Left renal pelvis (tissue), 4 donors: ENCODE measurements at places on chromosomes 11 and 22.
A peak's percentile ranks its signal among the peaks of the same experiment; 100 is the strongest.

- DNase-seq: no peak
Observed at GRCh38 chr11:112694245-112694644, 267.0 kb upstream of the NCAM1 start.

GRCh38 chr11:78977009-78977408, 402.3 kb upstream of the NARS2 start:
- DNase-seq: no peak

DNA sequence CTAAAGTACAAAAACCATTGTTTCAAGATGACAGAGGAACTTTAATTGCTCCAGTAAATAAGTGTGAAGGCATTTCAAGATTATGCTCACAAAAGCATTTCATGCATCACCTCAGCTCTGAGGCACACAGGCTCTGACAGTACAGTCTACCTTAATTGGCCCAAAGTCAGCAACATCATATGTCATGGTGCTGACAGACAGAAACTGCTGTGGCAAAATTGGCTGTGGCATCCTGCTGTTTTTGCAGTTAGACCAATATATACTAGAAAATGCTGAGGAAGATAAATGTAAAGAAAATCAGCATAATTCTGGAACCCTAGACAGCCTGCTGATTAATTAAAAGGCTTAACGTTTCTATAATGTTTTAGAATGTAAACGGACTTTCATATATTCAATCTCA, 34.9 kb upstream of the PPP2R1B start:
- no peak for DNase-seq

GRCh38 chr22:23800297-23801237, 13.8 kb downstream of the SMARCB1 start:
- DNase-seq: no peak

GRCh38 chr11:65883058-65883761, 3.6 kb downstream of the CTSW start:
- DNase-seq: no peak

DNA sequence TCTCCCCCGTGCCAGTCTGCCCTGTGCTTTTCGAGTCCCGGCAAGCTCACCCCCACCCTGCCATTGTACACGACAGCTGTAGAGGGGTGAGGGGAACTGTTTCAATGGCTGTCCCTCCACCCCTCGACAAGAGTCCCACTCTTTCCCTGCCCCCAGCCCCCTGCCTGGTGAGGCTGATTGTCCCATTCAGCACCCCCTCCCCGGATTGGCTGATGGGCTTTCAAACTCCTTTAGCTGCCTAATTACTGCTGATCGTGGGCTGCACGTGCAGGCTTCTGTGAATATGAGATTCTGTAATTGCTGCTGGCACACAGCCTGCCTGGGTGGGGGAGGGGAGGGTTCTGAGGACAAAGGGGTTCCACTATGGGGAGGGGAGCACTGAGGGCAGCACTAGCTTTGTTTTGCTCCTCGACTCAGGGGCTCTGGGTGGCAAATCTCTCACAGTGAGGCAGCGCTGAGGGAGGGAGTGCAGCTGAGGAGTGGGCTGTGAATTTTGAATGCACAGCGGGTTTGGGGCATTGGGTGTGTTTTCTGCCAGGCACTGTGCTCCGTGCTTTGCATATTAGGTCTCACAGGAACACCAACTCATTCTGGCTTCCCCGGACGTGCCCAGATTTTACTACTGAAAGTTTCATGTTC, 42.6 kb upstream of the ACCSL start:
- no peak for DNase-seq

DNA sequence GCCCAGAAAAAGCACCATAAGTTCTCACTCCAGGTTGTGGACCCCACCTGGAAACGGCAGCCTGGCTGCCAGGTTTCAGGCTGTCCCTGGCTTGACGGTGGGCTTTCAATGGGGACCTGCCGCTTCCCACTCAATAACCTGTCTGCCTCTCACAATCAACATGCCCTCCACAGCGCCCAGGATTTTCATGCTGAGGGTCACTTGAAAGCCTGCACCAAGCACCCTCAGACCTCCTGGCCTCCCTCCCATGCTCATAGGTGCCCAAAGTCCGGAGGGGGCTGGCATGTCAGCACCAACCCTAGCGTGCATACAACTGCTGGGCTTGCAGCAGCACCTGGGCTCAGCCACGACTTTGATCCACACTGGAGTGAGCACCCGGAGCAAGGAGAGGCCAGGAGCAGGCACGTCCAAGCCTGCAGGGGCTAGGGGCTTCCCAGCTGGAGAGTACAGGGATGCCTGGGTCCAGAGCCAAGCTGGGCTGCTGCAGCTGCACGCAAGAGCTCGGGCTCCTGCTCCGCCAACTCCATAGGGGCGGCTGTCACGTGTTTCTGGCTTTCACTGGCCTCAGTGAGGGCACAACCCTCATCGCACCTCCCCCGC, 1214.3 kb upstream of the RAG2 start:
- no peak for DNase-seq

DNA sequence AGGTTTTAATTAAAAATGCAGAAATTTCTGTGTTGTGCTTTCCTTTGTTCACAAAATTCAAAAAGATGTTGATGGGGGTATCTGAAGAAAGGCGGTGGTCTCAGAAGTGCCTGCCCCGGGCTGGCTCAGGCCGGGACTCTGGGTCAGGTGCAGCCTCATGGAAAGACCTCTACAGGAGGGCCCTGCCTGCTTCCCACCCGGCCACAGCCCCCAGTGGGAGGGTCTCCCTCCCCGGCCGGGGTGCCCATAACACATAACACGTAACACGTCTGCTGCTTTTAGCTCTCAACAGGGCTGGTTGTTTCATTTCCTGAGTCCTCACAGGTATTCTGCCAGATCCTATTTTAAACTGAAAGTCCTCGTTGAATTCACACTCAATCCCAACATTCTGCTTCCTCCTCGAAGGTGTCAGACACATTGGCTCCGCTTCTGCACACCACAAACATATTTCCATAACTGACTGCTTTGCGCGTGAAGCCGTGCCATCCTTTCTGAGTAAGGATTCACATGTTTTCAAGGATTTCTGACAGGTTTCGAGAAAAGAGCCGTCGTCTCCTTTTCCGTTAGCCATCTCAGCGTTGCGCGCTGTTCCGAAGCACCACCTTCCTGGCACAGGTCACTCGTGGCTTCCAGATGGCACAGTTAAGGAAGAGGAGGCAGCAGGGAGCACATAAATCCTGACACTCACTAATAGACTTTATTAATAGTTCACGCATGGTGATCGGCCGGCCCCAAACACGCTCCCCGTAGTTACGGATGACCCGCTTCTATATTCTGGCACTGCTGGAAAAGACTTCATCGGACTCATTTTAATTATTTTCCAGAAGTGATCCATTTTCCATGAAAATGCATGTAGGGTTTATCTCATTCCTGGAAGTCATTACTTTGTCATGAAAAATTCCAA, 569.3 kb downstream of the BRD1 start:
- DNase-seq: no peak

- no peak for DNase-seq
Observed at GRCh38 chr11:23103416-23103815, 243.1 kb upstream of the CCDC179 start.

GRCh38 chr11:93744669-93745004, 3.2 kb downstream of the C11orf54 start:
- no peak for DNase-seq

DNA sequence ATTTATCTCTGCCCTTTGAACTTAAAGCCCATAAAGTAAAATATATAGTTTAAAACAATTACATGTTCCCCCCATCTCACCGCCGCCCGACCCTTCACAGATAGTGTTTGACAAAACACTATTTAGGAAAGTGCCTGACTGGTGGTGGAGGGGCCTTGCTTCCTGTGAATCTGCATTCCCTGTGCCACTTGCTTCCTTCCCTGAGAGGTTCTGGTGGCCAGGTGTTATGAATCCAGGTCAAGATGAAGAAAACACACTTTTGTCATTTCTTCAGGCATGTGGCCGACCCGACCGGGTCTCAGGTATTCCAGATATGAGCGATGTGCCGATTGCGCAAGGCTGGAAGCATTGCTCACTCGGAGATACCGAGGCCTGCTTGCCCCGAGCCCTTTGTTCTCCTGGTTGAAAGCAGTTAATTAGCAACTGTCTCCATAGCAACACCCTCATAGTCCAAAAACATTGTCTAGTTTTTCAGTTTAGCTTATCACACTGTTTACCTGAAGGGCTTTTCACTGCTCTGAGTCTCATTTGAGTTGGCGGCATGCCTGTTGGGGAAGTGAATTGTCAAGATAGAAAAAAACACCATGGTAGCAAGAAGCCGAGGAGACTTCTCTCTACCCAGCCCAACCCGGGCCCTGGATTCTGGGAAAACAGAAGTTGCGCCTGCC, 128.3 kb downstream of the TEAD1 start:
- peak; percentile 66 for DNase-seq

DNA sequence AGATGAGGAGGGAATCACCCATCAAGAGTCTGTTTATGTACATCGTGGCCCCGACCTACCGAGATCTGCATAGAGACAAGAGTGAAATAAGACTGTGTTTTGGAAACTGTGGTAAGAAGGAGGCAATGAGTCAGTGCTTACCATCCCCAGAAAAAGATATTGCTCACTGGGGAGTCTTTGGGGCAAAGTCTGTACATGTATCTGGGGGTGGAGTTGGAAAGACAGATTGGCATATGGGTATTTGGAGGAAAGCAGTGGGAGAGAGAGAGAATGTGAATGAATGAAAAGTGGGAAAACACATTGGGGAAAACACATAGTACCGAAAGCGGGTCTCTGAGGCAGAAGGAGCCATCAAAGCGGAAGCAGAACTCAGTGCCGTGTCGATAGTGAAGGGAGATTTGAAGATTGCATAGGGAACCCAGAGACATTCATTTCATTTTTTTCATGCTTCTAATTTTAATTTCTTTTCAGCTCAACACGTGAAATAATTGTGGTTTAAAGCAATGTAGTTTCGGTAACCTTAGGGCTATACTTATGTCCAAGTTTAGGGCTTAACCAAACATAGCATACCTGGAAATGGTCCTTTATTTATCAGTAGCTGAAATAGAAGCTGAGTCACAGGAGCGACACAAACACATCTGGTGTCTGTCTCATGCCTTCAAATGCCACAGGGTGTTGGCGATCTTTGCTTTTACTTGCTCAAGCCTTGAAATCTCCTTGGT, 98.6 kb upstream of the CD44 start:
- DNase-seq: no peak

DNA sequence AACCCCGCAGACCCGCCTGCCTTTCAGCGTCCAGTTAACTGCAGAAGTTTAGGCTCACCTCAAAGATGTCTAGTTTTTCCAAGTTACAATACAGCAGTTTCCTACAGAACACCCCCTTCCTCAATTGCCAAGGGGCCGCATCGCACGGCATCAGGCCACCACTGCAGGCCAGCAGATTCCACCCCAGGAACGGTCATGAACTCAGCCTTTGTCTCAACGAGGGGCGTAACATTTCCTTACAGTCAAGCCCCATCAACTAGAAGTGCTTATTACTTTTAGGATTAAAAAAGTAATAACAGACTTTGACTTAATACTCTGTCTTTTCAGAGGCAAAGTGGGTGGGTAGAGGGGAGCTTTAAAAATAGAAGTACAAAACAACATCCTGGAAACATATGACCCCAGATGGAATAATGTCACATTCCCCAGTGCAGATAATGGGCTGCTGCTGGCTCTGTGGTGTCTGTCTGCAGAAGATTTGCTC, 36.3 kb downstream of the PPP2R1B start:
- DNase-seq: no peak

DNA sequence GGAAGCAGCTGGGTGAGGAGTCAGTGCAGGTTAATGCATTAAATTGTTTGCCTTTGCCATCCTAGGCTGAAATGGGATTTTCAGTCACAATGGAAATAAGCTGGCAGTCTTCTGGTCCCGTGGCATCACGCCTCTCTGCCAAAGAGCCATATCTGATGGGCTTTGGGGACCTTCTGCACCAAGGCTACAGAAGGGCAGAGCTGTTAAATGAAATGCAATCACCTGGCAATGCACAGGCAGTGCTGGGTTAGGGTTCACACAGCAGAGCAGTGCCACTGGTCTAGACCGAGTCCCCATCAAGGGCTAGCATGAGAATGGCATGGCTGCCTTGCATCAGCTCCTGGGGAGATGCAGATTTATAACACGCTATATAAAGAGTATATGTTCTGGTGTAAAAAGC, 749.2 kb downstream of the NTM start:
- DNase-seq: no peak

GRCh38 chr11:3823303-3823702, 14.9 kb downstream of the PGAP2 start:
- no peak for DNase-seq

GRCh38 chr11:108670451-108670850, 5.6 kb downstream of the DDX10 start:
- DNase-seq: no peak

- no peak for DNase-seq
Observed at GRCh38 chr22:45777852-45778375, 106.3 kb downstream of the ATXN10 start.

GRCh38 chr11:118175993-118176777, at the start of gene SCN2B:
SCN2B (minus strand) TSS chr11:118176639; CDS start chr11:118176431, 208 bp downstream.
- no peak for DNase-seq
